GM19239 (cell line): ENCODE measurements at places on chromosomes 12 and 14.

GRCh38 chr12:10392394-10392930, 2.6 kb upstream of the KLRK1 start:
- DNase-seq = peak; percentile 4

DNA sequence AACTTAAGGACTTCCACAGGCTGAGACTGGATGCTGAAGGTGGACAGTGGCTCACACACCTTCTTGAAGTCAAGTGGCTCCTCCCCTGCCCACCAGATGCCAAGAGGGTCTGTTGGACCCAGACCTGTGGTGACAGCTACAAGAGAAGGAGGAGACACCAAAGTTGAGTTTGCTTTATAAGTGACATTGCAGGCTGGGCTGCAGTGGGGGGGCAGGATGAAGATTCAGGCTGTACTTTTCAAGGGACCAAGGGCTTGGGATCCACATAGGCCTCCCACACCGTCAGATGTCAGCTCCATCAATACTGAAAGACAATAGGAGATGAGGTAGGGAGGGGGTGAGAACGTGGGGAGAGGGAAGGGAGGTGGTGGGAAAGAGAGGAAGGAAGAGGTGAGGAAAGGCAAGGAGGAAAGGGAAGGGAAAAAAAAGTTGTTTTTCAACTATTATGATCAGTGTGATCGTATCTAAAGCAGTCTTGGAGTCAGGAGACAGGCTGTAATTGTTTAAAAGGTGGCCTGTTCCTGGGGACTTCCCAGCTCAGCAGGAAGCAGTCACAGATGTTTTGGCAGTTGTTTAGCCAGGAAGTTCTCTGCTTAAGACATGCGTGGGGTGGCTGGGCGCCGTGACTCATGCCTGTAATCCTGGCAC, 84.1 kb upstream of the RESF1 start:
- DNase-seq = peak; percentile 31

DNA sequence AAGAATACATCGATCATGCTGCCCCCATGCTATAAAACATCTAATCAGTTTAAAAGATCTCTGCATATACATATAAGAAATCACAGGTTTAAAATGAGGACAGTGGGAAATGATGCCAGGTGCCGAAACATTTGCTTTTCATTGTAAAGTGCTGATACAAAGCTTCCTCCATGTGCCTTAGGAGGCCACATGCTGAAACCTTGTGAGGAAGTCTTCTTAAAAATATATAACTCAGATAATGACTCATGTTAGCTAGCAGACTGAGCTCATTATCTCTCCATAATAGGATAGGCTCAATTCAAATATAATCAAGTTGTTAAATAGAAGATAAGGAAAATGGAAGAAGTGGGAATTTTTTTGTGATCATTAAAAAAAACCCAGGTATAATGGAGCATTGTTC, 65.9 kb downstream of the RFX4 start:
- DNase-seq = no peak

DNA sequence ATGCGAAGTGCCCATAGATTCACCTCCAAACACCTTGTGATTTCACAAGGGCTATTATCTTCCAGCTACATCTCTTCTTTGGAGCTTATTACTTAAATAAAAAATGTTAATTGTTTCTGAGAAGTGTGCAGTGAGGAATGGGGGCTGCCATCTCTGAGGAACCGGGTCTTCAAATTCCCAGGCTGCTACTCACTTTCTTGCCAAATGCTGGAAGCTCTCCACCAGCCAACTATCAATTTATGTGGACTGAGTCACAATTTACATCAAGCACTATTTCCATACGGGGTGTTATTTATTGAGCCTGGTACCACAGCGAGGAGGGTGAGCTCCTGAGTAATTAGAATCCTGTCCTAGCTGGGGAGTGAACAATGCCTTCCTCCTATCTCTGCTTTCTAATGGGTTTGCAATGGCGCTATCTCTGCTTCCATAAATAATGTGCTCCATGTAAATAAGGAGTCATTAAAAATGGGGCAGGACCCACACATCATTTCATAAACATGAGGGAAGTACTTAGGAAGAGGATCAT, 898.3 kb downstream of the VRK1 start:
- no peak for DNase-seq

- DNase-seq = no peak
Measured at GRCh38 chr14:94571395-94571794, 9.8 kb upstream of the SERPINA5 start.

GRCh38 chr14:106586098-106586704, 1059.8 kb downstream of the TMEM121 start:
- peak; percentile 27 for DNase-seq

DNA sequence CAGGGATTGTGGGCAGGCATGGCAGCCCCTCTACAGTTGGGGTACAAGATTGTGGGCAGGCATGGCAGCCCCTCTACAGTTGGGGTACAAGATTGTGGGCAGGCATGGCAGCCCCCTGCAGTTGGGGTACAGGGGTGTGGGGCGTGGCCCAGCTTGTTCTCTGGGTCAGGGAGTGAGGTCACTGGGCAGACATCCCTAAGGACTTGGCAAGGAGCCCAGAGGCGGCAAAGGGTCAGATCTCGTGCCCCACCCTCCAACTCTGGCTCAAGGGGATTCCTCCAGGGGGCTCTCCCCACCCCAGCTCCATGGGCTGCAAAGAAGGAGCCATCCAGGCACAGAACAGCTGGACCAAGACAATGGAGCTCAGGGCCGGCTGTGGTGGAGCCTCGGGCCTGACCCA, 25.8 kb upstream of the NUDT14 start:
- DNase-seq = no peak

DNA sequence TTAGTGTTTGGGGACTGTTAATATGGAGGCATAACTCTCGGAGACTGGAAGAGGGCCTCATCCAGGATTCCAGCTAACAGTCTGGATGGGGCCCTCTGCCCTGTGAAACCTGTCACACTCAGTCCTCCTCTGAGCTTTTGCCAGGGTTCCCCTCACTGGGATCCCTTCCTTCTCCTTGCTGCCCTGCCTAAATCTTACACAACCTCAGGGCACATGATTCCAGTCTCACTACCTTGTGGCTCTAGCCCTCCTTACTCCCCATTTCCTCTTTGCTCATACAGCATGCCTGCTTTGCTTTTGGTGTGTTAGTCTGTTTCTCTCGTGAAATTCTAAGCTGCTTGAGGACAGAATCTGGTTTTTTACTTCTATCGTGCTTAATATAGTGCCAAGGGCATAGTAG, 942 bp upstream of the GSG1 start:
- no peak for DNase-seq

DNA sequence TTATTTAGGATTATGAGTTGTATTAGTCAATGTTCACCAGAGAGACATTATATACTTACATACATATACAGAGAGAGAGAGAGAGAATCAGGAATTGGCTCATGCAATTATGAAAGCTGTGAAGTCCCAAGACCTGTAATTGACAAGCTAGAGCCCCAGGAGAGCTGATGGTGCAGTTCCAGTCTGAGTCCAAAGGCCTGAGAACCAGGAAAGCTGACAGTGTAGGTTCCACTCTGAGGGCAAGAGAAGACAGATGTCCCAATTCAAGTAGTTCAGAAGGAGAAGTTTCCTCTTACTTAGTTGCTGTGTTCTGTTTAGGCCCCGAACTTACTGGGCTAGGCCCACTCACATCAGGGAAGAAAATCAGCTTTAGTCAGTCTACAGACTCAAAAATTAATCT, 76.4 kb upstream of the FICD start:
- no peak for DNase-seq

DNA sequence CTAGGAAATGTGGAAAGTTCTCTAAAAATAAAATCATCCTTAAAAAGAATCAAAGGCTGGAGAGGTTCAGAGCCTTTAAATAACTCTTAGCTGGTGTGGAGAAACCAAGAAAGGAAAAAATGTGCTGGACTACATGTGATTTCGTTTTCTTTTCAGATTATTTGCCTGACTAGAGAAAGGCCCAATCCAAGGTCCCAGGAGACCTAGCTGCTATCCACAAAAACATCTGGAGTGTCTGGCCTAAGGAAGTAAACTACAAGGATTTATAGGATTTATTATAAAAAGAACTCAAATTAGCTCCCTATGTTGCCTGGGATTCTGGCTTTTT, 774 bp upstream of the TMEM30B start:
- no peak for DNase-seq

- DNase-seq = no peak
Measured at GRCh38 chr14:21267886-21268616, 1.2 kb downstream of the HNRNPC start.

- DNase-seq = no peak
Measured at GRCh38 chr12:117980616-117981015, 11.8 kb upstream of the KSR2 start.

DNA sequence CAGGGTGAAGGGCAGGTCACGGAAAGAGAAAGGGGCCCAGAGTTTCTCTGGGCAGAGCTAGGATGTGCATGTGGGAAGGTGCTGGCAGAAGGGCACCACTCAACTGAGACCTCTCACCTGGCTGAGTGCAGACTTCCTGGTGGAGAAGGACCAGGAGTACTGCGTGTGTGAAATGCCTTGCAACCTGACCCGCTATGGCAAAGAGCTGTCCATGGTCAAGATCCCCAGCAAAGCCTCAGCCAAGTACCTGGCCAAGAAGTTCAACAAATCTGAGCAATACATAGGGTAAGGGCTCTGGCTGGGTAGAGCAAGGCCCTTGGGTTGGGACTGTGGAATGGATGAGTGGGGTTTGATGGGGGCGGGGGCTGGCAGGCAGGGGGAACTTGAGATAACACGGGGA, 5.4 kb upstream of the SMARCD1 start:
- no peak for DNase-seq

DNA sequence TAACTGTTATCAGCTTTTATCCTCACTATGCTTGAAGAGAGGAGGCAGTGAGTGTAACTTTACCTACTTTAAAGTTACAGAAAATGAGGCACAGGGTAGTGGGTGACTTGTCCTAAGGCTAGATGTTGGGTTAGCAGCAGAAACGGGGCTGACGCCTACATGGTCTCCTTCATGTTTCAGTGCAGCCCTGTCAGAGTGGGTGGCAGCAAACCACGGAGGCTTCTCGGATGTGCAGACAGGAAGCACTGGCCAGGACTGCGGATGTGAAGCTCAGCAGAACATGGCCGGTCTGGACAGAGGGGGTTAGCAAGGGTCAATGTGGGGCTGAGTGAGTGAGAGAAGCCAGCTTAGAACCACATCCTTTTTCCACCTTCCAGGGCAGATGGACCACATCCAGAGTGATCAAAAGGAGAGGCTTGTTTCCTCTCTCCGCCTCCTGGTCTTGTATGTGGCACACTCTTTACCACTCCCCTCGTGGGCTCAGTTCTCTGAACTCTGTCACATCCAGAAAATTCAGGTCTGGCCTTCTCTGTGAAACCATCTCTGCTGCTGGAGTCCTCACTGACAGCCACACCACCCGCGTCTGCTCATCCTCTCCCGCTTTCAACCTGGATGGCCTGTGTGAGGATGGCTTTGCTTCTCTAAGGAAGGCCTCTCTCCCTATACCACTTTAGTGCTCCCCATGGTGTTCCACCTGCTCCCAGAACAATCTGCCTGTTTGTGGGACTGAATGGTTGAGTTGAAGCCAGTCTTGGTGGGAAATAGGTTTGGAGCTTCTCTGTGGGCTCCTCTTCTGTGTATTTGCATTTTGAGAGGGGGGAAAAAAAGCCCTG, 14.1 kb downstream of the SUSD6 start:
- DNase-seq = no peak

DNA sequence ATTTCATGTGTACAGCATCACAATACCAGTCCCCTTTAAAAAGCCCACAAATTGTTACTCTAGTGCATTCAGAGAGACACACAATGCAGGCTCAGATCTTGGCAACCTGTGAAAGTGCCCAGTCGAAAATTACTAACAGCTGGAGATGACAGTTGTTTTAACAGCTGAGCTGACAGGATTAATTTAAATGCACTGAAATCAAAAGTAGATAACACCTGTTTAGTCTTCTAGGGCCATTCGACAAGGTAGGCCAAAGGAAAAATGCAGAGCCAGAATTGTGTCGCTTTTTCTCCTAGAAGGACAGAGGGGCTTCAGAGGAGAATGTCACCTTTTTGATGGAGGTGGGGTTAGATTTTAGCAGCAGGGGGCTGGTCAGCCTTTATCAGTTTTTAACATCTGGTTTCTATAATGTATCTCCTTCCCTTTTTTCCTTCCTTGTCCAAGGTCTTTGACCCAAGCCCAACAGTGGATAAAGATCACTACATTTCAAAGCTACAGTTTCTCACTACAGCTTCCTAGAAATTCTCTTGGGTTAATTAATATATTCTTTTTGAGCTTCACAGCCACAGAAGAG, 139.1 kb downstream of the SOX5 start:
- no peak for DNase-seq

DNA sequence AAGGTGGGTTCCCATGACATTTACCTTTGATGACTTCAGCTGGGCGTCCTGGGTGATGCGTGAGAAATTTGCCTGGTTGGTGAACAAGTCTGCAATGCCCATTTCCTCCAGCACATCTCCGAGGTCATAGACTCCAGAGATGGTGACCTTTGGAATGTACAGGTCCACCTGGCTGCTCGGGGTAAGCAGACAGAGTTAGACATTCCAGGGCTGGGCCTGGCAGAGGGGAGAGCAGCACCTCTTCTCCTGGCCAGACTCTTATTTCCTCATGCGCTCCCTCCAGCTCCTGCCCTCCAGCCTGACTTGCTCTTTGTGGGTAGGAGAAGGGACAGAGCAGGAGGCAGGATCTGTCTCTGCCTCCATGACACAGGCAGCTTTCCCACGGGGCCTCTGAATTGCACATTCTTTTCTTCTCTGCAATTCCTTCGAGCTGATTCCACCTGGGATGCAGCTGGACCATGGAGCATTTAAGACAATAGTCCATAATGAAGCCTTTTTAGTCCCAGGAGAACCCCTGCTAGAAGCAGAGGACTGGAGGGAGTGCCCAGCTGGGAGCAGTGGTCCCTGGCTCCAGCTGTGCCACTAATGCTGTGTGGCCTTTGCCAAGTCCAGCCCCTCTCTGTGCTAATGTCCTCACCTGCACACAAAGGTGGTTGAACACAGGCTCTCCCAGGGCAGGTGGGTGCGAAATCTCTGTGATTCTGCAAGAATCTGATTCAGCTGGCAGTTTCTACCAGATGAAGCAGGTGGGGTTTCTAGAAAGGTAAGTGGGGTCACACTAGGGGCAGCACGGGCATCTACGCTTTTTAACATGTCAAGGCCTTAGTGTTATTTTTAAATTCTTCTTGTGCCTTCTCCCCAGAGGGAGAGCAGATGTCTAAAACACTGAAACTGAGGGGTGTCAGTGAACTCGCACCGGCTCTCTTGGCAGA, 13.2 kb upstream of the SERPINA10 start:
- no peak for DNase-seq

DNA sequence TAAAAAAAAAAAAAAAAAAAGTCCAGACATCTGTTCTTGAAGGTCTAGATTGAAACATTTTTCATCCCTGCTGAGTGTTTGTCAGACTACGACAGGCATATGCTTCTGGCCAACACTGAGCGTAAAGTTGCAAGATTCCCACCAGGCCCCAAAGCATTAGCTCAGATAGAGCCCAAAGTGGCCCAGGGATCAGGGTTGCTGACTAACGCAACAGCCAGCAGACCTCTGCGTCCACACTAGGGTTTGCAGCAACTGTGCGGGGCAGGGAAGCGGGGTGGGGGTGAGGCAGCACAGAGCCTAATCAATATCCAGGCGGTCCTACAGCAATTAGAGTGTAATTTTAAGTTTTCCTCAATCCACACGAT, 55.7 kb downstream of the SSH1 start:
- DNase-seq = no peak

GRCh38 chr12:102995372-102995771, 37.9 kb downstream of the ASCL1 start:
- DNase-seq = no peak
